Mesenchymal stem cell (in vitro differentiated cells and primary cell): ENCODE measurements at places on chromosomes 6 and 20.

DNA sequence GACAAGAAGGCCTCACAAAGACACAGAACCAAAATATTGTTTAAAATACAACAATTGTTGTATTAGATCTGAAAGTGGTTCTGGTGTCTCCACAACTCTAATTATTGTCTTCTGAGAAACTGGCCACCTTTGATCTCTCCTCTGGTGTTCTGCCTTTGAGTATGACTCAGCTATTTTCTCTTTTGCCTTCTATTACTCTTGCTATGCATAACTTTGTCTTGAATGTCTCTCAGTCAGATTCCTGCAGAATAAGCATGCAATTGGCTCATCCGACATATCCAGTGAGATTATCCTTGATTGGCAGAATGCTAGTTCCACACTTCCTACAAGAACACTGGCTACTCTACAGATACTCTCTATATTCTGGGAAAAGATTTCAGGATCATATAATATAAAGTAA, 14.3 kb upstream of the EPM2A start:
- peak; percentile 83 for DNase-seq

GRCh38 chr20:16711661-16712258, 18.1 kb upstream of the SNRPB2 start:
- DNase-seq = no peak

GRCh38 chr6:66935612-66936011, 1228.6 kb upstream of the EYS start:
- no peak for DNase-seq

DNA sequence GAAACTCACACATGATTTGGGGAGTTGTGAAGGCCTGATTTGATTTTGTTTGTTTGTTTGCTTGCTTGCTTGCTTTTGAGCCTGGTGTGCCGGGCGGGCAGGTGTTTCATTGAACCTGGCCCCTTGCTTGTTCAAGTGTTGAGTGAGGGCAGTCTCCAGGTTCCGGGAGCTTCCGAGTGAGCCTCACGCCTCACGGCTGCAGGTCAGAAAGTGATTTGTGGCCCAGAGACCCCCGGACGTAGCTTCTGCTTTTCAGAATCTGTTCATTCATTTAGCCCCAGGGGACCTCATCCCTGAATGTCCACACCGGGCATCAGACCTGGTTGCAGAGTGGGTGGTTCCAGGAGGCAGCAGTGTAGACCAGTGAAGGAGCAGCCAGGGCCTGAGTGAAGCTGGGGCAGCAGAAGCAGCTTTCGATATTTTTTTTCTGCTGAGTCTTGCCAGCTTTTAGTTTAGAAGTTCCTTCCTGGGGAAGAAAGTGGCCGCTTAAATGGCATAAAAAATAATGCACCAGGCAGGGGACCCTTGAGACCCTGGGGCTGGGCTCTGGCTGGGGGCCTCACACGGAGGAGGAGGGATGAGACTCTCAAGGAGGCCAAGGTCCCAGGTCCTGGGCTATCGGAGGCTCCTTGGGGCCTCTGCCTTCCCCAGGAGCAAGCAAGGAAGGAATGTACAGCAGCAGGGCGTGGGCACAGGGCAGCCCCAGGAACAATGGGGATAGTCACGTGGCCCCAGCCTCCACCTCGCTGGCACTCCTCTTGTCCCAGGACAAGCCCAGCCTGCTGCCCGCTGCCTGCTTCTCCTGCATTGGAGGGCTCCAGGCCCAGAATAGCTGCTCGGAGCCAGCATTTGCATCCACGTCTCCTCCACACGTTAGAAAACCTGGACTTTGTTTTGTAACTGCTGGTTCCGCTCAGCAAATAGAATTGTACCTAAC, 89.2 kb upstream of the BHLHE23 start:
- DNase-seq = no peak

DNA sequence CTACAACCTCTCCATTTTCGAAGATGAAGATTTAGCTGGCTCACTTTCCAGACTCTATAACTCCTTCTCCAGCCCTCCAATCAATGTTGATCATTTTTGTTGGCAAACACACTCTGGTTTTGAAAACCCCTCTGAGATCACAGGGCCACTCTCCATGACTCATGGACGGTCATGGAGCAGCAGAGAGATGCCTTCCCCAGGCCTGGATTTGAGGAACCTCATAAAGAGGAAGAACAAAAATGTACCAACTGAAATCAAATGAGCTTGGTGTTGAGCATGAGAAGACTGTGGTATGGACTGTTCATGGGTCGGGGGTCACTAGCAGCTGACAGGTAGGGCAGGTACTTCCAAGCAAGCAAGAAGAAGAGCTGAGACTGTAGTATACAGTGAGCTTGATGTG, 112.8 kb upstream of the INSM1 start:
- no peak for DNase-seq

DNA sequence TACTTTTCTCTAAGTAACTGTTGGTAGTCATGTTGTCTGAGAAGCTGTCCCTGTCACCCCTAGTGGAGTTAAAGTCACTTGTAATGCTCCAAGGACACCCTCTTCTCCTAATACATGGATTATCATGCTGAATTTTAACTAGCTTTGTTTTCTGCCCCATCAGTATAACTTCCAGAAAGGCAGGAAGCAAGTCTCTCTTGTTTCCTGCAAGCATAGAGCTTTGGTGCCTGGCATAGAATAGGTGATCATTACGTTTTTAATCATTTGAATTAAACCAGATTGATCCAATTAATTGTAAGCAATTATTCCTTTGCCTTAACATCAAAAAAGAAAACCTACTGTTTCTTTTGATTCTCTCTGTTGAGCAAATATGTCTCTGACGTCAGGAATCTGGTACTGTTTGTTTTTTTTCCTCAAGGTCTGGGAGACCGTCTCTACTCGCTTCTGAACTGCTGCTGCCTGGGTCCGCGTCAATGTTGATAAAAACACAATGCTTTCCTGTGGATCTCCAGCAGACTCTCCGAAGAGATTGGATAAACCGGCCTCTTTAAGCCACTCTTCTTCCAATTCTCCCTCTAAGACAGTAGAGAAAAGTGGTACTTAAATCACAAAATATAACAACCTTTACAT, 71.8 kb downstream of the ARHGAP18 start:
- peak; percentile 75 for DNase-seq

DNA sequence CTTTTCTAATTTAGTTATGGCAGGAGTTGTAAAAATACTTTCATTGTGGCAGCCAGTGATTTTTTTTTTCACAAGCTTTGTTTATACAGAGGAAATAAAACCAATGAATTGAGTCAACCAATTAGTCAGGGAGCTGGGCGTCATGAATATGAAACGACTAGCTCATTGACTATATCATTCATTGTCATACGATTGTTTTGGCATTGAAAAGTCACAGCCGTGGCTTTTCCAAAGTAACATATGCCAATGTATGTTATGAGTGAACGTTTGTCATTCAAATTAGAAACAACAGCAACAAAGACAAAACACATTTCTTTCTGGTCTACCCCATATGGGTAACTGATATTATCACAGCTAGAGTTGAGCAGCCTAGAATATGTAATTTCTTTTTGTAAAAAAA, 810.6 kb downstream of the EPHA7 start:
- DNase-seq = no peak

- DNase-seq = no peak
Observed at GRCh38 chr6:35543459-35544193, 30.9 kb upstream of the TULP1 start.

- no peak for DNase-seq
Observed at GRCh38 chr20:22100686-22101085, 395.2 kb downstream of the PAX1 start.
